ENCODE measurements at places on chromosomes 1 and 21.

GRCh38 chr1:217109928-217110327, 386.7 kb upstream of the ESRRG start:
- DNase-seq: no peak

- DNase-seq: no peak
Measured at GRCh38 chr1:111127923-111128643, 11.8 kb downstream of the DRAM2 start.

DNA sequence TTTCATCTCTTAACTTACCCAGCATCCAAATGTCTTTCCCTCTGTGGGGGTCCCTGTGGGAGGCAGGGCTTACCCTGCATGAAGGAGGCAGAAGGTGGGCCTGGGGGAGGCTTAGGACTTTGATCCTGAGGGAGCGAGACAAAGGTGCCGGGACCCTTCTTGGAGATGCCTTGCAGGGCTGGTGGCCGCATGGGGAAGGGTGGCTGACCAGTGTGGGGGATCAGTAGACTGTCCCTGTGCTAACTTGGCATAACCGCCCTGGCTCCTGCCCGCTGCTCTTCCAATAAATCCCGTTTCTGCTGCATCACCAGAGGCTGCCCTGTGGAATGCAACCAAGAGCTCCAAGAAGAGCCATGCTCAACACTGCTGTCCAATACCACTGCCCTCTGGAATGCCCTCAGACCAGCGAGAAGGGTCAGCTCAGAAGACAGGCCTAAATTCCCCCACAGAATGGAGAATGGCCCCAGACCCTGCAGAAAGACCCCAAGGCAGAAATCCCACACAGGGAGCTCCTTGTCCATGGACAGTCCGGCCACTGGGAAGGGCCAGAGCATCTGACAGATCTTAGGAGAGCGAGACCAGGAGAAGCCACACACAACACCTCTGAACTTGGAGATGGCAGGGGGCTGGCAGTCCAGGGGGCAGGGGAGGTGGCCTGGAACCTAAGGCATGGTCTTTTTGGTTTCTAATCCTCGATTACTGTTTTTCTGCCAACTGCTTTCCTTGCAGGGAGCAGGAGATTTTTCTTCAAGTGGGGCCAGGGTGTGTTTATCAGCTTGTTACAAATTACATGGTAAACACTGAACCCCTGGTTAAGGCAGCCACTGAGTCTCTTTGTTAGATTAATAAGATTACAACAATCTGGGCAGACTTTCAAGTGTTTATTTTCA, 46.7 kb upstream of the DMRTB1 start:
- no peak for DNase-seq

DNA sequence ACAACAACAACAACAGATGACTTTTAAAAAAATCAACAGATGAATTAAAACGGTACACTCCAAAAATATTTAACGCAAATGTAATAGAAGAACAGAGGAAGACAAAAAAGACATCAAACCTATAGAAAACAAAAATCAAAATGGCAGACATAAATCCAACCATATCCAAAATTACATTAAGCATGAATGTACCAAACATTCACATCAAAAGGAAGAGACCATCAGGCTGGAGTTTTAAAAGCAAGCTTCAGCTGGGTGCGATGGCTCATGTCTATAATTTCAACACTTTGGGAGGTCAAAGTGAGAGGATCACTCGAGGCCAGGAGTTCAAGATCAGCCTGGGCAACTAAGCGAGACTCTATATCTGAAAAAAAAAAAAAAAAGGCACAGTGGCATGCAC, 116.2 kb downstream of the SMYD3 start:
- DNase-seq: no peak

DNA sequence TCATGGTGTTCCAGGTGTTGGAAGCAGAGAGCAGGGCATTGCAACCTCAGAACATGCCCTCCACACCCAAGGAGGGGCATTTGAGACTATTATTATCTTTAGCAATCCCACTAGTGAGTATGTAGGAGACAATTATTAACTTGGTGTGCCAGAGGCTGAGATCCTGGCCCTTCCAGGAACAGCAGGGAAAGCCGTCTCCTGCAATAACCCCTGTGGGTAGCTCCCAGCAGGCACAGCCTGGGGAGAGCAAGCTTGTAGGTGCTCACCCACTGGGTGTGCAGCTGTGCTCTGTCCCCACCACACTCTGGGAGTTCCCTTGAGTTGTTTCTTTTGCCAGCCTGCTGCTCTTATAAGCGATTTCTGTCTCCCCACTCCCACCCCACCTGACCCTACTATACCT, 10.3 kb downstream of the CFAP107 start:
- no peak for DNase-seq
